Renal cortical epithelial cell (primary cell): ENCODE measurements at places on chromosomes 7 and 10. TPM values are rescaled to one million over a fixed set of nuclear protein-coding genes. Genes with fewer than 3 reads are reported as not detected.

The PITRM1 gene
- total RNA-seq = 46.5 and 76.5 TPM in 2 replicates

The HOXA10 gene
- total RNA-seq = 11.5 and 27.3 TPM in 2 replicates

GRCh38 chr7:101628522-101628921 lies 574 bp downstream of the MYL10 start:
- no peak for DNase-seq

The NEUROD6 gene
- not detected in 2 replicates for total RNA-seq

The TAS2R4 gene
- 1.8 TPM in 1 of 2 replicates, not detected in the other for total RNA-seq

DNA sequence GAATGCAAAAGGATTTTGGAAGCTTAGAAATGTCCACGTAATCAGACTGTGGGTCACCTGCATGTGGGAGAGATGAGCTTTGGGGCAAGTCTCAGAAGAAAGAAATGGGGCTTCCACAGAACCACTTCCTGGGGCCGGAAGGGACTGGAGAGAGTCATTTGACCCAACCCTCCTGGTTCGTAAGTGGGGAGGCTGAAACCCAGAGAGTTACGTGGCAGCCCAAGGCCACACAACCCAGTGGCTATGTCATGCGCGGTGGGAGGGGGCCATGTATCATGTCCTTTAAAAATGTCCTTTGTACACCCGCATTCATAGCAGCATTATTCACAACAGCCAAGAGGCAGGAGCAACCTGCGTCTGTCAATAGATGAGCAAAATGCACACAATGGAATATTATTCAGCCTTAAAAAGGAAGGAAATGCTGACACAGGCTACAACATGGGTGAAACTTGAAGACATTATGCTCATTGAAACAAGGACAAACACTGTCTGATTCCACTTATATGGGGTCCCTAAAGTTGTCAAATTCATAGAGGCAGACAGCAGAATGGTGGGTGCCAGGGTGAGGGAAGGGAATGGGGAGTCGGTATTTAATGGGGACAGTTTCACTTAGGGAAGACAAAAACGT lies 15.1 kb downstream of the CAMK2B start:
- no peak for DNase-seq

The SLC13A1 gene
- total RNA-seq = not detected in 2 replicates

GRCh38 chr7:116740231-116740630 lies 68.2 kb downstream of the MET start:
- DNase-seq = no peak

GRCh38 chr7:28688174-28688573 lies 270.0 kb downstream of the TRIL start:
- no peak for DNase-seq
